ENCODE measurements at places on chromosomes 16 and 17. TPM values are rescaled to one million over a fixed set of nuclear protein-coding genes. Genes with fewer than 3 reads are reported as not detected.

GRCh38 chr17:50638606-50638965, 3.9 kb downstream of the ABCC3 start:
- no peak for DNase-seq

DNA sequence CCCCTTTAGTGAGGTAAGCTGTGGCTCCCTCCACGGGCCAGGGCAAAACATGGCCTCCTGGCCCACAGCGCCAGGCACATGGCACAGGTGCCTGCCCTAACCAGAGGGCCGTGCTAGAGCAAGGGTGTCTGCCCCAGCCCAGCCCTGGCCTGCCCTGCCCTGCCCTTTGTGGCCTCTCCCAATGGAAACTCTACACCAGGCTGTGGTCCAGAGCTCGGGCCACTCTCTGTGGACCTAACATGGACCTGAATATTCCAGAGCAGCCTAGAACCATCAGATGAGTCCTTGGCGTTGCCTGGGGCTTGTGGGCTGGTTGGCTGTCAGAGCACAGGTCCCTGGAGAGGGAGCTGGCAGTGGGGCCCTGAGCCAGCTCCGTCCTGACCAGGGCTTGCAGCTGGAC, 8.0 kb upstream of the MRPL12 start:
- no peak for DNase-seq

DNA sequence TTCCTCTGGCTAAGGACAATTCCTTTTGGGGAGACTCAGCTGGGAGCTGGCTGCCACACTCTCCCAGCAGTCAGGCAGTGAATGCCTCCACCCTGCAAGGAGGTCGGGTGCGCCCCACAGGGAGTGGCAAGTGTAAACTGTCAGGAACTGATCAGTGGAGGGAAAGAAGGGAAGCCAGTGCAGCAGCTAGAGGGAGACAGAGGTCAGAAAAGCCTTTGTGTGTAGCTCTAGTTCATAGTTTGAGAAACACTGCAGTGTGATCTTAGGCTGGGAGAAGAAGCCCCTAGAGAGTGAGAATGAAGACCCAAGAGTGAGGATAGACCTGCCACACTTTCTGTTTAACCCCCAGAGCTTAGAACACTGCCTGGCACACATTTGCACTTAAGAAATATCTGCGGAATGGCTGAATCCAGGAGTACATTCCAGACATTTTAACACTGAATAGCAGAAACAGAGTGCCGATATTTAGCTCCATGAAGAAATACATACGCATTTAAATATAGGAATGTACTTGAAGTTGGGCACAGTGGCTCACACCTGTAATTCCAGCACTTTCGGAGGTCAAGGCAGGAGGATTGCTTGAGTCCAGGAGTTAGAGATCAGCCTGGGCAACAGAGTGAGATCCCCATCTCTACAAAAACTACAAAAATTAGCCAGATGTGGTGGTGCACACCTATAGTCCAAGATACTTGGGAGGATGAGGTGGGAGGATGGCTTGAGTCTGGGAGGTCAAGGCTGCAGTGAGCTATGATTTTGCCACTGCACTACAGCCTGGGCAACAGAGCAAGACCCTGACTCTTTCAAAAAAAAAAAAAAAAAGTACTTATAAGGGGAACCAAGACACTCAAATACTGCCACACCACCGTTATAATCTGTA, 11.1 kb upstream of the SLC5A11 start:
- DNase-seq: peak; percentile 61

DNA sequence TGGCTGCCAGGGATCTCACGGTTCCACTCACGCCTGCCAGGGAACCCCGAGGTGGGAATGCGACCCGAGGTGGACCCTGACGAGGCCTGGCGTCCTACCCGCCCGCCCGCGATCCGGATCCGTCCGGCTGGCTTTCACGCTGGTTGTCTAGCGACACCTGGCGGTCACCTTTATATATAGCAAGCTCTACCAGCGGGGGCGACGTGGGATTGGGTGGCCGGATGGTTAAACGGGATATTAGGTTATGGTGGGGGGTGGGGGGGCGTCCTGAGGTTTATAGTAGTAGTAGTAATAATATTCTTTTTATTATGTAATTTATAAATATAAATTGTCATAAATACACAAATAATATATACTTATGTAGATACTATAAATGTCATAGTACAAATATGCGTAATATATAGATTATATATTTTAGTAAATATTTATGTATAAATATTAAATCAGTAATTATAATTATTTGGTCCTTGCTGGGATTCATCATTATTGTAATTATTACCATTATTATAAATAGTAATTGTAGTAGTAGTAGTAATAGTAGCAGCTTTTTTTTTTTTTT, 136.9 kb downstream of the KCNJ12 start:
- DNase-seq: peak; percentile 70

DNA sequence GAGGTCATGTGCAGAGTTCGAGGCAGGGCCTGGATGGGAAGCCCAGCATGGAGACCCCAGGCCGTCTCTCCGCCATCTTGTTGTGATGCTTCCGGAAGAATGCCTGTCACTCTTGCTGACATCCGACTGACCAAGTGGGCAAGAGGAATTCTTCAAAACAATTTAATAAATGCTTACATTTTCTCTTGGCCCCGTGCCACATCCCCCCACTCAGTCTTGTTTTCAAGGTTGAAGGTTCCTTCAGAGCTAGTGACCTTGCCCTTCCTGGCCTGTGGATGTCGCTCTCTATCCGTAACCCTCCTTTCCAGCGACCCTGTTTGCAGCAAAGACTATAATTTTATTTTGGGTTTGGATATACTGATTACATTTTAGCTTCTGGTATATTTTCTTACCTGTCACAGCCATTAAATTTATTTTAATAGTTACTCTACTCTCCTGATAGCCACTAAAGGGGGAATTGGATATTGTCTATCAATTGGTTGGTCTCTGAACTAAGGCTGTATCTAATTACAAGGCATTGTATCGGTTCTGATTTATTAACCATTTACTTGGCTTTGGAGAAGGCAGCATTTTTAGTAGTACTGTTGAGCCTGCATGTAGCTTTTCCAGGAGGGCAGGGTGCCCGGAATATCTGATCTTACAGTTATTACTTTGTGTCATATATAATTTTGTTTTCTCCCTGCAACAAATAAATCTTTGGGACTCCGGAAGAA, 264.5 kb downstream of the WWOX start:
- DNase-seq: no peak

DNA sequence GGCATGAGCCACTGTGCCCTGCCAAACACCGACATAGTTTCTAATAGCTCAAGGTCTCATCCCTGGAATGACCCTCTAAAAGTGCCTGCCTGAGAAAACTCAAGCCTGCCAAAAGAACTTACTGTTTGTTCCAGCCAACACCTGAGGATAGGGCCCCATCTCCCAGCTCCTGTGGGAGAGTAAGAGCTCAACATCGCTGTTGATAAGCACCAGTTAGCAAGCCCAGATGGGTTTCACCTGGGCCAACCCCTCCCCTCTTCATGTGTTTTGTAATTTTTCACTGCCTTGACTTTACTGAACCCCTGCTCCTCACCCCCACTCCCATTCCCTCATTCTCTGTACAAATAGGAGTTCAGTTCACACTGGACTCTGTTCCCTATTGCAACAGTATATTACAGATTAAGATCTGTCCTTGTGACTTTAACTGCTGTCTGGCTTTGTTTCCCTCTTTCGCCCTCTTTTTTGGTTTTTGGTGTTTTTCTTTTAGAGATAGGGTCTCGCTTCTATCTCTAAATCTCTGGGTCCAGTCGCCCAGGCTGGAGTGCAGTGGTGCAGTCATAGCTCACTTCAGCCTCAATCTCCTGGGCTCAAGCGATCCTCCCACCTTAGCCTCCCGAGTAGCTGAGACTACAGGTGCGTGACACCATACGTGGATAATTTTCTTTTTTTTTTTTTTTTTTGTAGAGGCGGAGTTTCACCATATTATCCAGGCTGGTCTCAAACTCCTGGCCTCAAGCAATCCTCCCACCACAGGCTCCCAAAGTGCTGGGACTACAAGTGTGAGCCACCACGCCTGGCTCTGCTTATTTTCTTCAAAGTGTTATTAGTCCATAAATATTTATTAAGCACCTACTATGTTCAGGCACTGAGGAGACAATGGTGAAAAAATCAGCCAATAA, 12.3 kb downstream of the NUPR1 start:
- no peak for DNase-seq

DNA sequence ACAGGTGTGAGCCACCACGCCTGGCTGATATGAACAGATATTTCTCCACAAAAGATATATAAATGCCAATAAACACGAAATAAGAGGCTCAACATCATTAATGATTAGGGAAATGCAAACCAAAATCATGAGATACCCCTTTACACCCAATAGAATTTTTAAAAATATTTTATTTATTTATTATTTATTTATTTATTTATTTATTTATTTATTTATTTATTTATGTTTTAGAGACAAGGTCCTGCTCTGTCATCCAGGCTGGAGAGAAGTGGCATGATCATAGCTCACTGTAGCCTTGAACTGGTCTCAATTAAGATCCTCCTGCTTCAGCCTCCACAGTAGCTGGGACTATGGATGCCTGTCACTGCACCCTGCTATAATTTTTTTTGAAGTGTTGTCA, 30.8 kb downstream of the APPBP2 start:
- DNase-seq: no peak

DNA sequence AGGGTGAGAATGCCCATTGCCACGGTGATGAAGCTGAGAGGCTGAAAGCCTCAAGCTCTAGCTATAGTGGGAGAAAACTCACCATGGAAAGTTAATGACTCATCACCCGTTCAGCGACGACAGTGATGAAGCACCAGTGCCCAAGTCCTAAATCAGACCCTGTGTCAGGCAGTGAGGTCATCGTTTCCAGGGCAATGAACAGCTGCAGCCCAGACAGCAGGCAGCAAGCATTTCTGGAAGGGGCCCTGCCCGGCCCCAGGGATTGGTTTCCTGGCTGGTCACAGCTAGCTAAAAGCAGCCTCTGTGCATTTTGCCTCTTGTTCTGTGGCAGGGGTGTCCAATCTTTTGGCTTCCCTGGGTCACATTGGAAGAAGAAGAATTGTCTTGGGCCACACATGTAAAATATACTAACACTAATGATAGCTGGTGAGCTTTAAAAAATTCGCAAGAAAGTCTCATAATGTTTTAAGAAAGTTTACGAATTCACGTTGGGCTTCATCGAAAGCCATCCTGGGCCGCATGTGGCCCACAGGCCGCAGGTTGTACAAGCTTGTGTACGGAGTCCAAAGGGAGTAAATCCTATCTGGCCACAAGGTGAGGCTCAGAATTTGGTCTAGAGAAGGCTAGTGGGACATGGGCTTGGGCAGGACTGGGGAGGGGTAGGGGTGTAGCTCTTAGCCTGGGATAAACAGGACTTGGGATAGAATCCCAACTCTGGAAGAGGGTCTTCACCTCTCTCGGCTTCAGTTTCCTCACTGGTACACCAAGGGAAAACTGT, 40.6 kb downstream of the MIS12 start:
- DNase-seq: peak; percentile 95

GRCh38 chr17:9768381-9768934, 22.9 kb downstream of the DHRS7C start:
- DNase-seq: peak; percentile 30

DNA sequence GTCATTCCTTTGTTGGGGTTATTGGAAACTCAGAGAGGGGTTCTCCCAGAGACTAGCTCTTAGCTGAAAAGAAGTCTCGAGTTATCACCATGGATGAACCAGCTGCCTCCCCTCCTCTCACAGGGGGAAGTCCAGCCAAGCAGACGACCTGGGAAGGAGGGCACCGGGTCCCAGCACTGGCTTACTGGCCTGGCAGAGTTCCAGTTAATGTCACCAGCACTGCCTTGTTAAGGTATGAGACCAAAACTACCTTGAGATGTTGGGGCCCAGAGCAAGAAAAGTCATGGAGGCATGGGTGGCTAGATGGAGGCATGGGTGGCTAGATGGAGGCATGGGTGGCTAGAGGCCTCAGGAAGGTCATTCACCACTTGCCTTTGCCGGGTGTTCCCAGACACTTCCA, 72.4 kb downstream of the WIPI1 start:
- DNase-seq: no peak

DNA sequence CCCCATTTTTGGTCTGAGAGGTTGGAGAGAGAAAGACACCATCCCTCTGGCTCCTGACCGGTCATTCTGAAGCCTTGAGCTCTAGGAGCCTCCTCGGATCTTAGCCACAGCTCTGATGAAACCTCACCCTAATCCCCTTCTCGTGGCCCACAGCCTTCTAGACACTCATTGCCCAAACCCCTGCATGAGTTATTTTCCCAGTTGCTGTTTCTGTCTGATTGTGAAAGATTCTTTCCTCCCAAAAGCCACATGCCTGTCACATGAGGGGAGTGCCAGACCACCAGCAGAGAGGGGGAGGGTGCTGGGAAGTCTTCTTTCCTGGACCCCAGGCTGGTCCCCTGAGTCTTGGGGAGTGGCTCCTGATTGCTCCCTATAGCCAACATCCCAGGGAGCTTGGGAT, 17.6 kb upstream of the ABR start:
- peak; percentile 57 for DNase-seq

DNA sequence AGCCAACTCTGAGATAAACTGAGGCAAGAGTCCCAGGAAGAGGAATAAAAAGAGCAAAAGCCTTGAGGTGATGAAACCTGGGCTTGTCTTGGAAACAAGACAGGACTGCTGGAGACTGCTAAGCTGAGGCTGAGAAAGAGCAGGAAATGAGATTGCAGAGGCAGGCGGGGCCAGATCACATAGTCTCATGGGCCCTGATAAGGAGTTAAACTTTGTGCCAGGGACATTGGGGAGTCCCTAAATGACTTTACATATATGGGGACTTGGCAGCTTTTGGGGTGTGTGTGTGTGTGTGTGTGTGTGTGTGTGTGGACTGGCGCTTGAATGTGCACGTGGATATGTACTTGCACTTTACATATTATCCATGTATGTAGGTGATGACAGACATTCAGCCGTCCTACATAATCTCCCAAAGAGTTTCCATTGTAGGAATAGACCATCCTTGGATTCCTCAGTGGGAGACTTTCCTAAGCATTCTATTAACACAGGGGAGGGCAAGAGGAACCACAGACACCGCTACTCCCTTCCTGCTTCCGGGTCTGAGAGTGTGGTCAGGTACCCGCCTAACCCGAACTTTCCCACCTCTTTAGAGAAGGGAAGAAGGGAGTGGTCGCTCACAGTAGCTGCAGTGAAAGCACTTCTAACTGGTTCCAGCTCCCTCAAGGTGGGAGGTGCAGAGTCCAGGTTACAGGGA, 123.1 kb downstream of the LYRM1 start:
- peak; percentile 33 for DNase-seq

GRCh38 chr17:82921426-82921825, 81.6 kb upstream of the ZNF750 start:
- no peak for DNase-seq

Gene LRRC75A
- 6.1 TPM for total RNA-seq

Gene ALDH3A2
- total RNA-seq: 59.7 TPM

Gene KRT40
- not detected for total RNA-seq

Gene ANTKMT
- 70.1 TPM for total RNA-seq

Gene MPRIP
- 102 TPM for total RNA-seq

Gene PPM1D
- 8.7 TPM for total RNA-seq

Gene DYNLRB2
- total RNA-seq: not detected

Gene CRISPLD2
- 29.3 TPM for total RNA-seq

Gene KCNH6
- total RNA-seq: not detected

Gene CDK12
- total RNA-seq: 43.9 TPM

All from fibroblast of the aortic adventitia (primary cell).